8988T (cell line): ENCODE measurements at places on chromosomes 13 and 19.

GRCh38 chr19:47065242-47065641 is 16.8 kb upstream of the TMEM160 start:
- DNase-seq: no peak

- no peak for DNase-seq
Measured at GRCh38 chr13:48505597-48506091, 27.2 kb downstream of the RCBTB2 start.

- no peak for DNase-seq
Measured at GRCh38 chr19:21134934-21135366, 6.9 kb upstream of the ZNF431 start.

DNA sequence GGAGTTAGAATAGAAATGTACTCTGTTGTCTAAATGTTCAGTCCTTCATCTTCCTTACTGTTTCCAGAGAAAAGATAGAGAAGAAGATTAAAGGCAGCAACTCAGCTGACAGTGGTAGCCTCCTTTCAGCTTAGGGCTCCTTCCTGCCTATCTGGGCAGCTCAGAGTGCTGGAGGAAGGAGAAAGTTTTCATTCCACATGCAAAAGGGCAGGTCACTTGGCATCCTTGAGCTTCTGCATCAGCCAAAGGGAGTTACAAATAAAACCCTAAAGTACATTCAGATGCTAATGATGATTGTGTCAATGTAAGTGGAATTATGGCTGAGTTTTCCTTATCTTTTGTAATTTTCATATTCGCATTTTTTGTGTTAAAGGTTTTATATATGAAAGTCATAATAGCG is 58.9 kb downstream of the ESD start:
- DNase-seq: no peak

GRCh38 chr19:46552891-46553290 is 48.2 kb upstream of the CALM3 start:
- no peak for DNase-seq

DNA sequence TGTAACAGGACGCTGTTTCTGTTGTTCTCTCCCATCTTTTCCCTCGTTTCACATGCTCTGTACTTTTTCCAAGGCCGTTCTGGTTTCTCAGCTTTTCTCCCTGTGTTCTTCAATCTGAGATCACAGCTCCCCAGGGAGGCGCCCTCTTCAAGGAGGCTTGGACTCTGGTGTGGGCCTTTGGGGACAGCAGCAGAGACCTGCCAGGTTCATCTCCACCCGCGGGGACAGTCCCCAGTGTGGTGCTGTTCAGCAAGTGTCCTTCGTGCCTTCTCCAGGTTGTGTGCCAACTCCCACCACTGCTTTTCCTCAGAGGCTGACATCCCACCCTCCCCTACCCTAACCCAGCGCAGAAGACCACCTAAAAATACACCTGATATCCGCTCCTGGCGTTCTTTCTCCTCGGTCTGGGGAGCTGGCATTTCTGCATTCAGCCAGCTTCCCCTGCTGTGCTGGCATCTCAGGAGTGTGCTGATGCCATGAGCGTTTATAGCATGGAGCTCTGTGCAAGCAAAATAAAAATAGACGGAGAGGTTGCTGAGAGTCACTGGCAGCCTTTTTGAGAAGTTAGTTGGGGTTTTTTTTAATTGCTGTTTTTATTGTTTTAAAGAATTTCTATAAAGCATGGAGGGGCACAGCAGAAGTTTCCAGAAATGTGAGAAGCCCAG is 149.4 kb downstream of the STK24 start:
- no peak for DNase-seq

DNA sequence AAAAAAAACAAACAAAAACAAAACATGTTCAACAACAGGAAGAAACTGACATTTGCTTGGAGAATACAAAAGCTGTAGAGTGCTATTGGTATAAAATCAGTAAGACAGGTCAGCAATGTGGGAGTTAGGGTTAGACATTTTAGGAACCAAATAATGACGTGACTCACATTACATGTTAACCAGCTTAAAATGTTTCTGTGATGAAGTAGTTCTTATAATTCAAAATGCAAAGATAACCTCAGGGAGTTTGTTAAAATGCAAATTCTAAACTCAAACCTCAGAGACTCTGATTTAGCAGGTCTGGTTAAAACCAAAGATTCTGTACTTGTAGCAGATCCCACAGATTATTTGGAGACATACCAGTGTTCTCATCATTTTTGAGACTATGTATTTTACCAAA is 549.4 kb upstream of the SLITRK1 start:
- DNase-seq: no peak

DNA sequence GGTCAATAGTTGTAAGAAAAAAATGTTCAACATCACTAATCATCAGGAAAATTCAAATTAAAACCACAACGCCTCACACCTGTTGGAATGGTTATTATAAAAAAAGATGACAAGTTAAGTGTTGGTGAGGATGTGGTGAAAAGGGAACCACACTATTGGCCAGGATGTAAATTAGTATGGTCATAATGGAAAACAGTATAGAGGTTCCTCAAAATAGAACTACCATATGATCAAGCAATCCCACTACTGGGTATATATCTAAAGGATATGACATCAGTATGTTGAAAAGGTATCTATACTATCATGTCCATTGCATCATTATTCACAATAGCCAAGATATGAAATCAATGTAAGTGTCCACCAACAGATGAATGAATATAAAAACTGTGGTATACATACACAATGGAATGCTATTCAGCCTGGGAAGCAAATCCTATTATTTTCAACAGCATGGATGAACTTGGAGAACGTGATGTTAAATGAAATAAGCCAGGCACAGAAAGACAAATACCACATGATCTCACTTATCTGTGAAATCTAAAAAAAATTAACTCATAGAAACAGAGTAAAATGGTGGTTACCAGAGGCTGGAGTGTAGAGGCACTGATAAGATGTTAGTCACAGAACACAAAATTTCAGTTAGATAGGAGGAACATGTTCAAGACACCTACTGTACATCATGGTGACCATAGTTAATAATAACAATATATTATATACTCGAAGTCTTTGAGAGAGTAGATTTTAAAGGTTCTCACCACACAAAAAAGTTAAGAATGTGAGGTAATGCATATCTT is 56.6 kb downstream of the TBC1D4 start:
- no peak for DNase-seq

DNA sequence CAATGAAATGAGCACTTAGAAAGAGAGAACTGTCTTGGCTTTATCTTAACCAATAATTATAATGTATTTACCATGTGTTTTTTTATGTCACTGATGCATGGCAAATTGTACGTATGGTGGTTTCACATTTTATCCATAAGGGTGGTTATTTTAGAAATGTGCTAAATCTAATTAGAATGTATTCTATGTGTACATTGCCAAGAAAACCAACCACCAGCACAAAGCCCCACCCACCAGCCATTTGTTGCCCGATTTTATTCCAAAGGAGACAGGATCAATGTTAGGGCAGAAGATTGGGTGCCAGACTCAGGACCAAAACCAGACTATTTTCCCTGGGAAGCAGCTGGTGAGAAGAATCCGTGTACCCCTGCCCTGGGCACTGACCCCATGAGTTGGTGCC is 63.0 kb upstream of the SOX1 start:
- no peak for DNase-seq

GRCh38 chr19:5137114-5137513 is 168.2 kb downstream of the KDM4B start:
- no peak for DNase-seq

GRCh38 chr13:98522371-98522770 is 54.5 kb downstream of the STK24 start:
- no peak for DNase-seq

DNA sequence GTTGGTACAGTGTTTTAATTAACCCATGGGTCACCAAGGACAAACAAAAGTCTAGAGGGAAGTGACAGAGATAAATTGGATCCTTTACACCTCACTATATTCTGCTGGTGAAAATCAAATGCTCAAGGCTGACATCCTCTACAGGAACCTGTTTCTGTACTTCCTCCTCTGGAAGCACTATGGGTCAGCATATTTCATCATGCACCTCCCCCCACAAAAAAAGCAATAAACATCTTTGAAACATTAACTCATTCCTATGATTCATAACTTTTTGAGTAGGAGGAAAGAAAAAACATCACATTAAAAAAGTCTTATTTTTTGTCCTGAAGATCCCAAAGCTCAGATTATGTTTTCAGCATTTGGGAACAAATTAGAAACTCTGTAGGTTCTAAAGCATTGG is 588.3 kb upstream of the SGCG start:
- no peak for DNase-seq

- no peak for DNase-seq
Measured at GRCh38 chr19:52943134-52943883, 19.4 kb downstream of the ZNF816 start.

DNA sequence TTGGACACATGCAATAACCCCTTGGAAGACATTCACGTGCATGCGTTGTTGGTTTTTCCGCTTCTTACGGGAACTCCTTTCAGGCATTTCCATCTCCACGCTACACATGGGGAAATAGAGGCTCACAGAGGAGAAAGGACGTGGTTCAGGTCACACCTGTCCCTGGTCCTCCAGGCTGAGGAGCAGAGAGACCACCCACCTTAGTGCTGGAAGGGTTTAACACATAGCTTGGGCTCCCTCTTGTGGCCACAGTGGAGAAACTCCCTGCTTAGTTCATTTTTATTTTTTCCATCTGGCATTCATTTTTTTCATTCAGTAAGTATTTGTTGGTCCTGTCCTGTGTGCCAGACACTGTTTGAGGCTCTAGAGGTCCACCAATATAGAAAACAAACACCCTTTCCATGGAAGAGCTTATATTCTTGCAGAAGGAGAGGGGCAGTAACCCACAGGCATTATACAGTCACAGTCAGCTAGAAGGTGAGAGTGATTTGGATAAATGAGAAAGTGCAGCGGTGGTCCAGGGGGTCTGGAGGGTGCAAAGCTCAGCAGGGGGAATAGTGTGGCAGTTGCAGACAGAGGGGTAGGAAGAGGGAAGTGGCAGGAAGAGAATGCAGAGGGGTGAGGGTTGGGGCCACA is 24.2 kb upstream of the TTYH1 start:
- no peak for DNase-seq

- DNase-seq: no peak
Measured at GRCh38 chr13:24274452-24275021, 34.8 kb upstream of the C1QTNF9 start.

- DNase-seq: peak; percentile 50
Measured at GRCh38 chr13:26872525-26873385, 112.2 kb upstream of the GPR12 start.

DNA sequence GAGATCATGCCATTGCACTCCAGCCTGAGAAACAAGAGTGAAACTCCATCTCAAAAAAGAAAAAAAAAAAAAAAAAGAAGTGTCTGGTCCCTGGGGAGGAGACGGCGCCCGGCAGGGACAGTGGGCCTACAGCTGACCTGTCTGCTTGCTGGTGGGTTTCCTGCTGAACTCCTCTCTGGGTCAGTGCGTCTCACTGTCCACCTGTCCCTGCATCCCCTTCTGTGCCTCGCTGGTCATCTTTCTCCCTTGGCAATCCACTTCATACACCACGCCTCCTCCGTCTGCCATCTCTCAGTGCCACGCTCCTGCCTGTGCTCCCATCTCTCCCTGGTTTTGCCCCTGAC is 63.4 kb downstream of the ACSBG2 start:
- no peak for DNase-seq

DNA sequence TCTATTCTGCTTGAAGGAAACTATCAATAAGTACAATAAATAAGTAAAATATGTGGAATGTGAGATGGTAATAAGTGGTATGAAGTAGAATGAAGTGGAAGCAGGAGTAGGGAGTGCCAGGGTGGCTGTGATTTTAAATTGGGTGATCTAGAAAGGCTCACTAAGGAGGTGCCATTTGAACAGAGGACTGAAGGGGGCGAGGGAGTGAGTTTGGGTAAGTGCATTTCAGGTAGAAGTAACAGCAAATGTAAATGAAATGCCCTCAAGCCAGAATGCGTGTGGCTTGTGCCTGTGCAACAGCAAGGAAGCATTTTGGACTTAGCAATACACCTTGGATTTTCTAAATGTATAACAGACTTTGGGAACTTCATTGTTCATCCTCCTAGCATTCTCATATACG is 77.1 kb downstream of the CCNA1 start:
- DNase-seq: no peak

DNA sequence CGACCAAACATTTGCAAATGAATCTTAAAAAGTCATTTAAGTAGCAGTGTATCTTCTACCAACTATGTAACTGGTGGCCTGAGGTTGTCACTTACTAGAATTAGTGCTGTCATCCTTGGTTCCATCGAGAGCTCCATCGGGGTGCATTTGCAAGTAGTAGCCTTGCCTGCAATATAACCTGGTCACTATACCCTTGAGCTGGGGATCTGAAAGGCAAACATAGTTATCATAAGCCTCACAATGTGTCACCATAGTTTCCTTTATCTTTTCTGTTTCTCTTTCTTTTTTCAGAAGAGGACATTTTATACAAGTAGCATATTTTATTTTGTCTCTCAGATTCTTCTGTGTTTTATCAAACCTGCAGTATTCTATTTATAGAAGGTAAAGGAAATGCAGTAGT is 422.6 kb downstream of the ITGBL1 start:
- DNase-seq: no peak

DNA sequence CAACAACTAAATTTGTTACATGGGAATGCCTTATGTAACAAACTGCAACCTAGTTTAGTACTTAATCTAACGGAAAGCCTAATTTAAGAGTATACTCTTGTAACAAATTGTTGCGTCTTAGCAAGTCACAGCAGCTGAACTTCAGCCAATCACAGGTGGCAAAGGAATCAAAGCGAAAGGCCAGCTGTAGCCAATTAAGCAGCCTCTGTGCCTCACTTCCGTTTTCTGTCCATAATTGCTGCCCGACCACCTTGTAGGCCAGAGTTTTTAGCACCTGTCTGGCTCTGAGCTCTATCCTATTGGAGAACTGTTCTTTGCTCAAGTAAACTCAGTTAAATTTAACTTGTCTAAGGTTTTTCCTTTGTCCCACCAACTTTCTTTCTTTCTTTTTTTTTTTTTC is 18.1 kb upstream of the HSPH1 start:
- no peak for DNase-seq

GRCh38 chr19:12880551-12881171 is 588 bp downstream of the DNASE2 start:
- no peak for DNase-seq

DNA sequence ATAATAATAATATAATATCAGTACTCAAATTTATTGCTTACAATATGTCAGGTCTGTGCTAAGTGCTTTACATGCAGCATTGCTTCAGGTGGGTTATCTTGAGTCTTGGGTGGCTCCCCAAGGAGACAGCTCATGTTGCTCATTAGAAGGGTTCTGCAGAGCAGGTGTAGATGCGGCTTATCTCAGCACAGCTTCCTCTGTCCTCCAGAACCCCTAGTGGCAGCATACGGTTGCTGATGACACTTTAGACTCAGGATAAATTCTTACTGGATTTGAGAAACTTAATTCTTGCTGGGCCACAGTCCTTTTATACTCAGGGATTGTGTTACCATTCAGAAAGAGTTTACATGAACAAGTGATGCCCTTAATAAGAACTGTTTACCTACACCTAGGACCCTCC is 8.9 kb downstream of the COG3 start:
- DNase-seq: no peak
